ENCODE measurements at places on chromosomes 13 and 19.

DNA sequence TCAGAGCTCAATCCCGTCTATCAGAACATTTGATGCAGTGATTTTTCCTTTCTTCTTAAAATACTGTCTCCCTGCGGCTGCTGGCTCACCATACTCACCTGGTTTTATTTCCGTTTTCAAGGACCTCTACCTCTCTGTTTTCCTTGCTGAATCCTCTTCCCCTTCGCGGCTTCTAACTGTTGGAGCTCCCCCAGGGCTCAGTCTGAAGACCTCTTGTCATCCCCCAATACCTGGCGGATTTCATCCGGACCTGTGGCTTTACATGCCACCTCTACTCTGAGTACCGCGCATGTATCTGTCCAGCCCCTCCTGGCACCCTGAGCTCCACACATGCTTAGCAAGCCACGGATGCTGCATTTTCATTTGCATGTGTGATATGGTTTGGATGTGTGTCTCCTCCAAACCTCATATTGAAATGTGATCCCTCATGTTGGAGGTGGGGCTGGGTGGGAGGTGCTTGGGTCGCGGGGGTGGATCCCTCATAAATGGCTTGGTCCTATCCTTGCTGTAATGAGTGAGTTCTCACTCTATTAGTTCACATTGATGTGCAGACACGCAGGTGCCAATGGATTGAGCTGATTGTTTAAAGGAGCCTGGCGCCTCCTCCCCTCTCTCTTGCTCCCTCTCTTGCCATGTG lies 106.2 kb upstream of the LSM14A start:
- no peak for DNase-seq

- DNase-seq = no peak
Measured at GRCh38 chr19:45764475-45764874, 4.6 kb downstream of the SIX5 start.

- peak; percentile 21 for DNase-seq
Measured at GRCh38 chr19:35828692-35829301, 16.2 kb upstream of the PRODH2 start.

GRCh38 chr13:66830940-66831716 lies 399.0 kb downstream of the PCDH9 start:
- DNase-seq = no peak

- DNase-seq = no peak
Measured at GRCh38 chr13:97786510-97786909, 167.0 kb upstream of the IPO5 start.

DNA sequence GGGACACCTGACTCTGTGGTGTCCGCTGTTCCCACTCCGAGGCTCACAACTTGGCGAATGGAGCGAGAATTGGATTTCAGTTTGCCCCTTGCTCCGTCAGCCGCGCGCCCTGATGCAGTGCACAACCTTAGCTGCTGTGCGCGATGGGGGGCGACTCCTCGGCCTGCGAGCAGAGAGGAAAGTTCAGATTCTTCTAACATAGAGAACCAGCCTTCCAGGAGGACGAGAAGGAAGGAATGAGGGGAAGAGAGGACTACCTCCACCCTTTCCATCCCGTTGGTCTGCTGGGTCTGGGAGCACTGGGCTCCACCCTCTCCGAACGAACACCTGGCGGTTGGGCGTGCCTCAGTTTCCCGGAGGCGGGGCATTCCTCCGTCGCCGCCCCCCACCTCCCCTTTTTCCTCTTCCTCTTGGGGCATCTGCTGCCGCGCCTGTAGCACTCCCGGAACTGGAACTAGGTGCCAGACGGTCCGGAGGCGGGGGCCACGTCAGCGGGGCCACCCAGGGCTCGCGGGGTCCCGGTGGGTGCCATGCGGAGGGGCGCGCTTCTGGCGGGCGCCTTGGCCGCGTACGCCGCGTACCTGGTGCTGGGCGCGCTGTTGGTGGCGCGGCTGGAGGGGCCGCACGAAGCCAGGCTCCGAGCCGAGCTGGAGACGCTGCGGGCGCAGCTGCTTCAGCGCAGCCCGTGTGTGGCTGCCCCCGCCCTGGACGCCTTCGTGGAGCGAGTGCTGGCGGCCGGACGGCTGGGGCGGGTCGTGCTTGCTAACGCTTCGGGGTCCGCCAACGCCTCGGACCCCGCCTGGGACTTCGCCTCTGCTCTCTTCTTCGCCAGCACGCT lies at the start of gene KCNK6:
Gene KCNK6, plus strand, starts transcription at position 425 of the 838 bp plus-strand sequence. Its CDS starts 106 bp downstream, at position 531.
- DNase-seq = no peak

GRCh38 chr13:110907951-110908898 lies 6.6 kb downstream of the ANKRD10 start:
- no peak for DNase-seq

- peak; percentile 15 for DNase-seq
Measured at GRCh38 chr19:11530432-11530831, 1.5 kb upstream of the ECSIT start.

DNA sequence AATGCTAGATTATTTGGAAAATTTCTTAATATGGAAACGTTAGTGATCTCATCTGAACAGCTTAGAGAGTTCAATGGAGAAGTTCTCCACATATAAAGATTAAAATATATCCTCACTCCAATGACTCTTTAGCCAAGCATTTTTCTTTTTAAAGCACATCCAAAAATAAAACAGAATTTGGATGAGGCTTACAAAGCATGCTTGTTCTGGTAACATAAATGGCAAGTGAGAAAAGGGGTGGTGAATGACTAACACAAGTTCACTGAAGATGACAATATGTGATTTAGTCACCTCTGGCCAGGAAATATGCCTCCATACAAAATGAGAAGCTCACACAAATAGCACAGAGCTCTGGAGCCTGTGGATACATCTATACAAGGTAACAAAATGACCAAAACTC lies 253.0 kb downstream of the PCDH20 start:
- no peak for DNase-seq

- no peak for DNase-seq
Measured at GRCh38 chr19:480016-480855, 16.1 kb upstream of the MADCAM1 start.

DNA sequence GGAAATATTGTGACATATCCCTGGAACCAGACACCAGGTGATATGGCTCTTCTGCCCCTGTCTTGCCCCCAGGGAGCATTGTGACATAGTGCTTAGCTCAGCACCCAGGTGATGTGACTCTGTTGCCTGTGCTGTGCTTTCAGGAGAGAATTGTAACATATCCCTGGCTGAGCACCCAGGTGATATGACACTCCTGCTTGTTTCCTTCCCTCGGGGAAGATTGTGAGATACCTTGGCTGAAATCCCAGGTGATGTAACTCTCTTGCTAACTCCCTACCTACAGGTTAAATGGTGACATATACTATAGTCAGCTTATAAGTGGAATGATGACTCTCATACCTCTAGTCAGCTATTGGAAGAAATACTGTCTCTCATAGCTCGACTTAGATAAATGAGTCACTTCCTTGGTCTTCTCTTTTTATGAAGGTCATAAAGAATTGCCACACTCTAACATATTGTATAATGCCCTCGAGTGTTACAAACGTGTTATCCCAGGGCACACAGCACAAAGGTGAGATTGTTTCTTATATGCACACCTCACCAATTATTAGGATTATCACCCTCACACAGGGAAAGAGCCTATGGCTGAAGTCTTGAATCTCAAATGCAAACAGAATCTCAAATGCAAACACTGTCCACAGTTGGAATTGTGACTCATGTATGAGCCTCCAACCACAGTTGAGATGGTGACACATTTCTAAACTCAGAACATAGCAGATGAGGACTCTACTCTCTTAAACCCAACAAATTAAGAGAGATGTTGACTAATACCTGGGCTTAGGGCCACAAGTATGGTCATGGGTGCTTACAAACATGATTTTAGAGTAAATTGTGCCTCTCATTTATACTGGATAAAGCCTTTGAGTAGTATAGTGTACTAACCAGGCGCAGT lies 32.7 kb upstream of the ZNF254 start:
- DNase-seq = no peak

Data from KG1 (cell line).